Activated naive CD8-positive, alpha-beta T cell treated with anti-CD3 and anti-CD28 coated beads, Interleukin-2, amount 50 U/mL, for 24 hours (primary cell): ENCODE measurements at places on chromosomes 7 and 10.

GRCh38 chr7:68334216-68334615, 1264.1 kb upstream of the AUTS2 start:
- DNase-seq, result no peak

GRCh38 chr10:113585949-113586348, 33.1 kb downstream of the HABP2 start:
- DNase-seq, result no peak

DNA sequence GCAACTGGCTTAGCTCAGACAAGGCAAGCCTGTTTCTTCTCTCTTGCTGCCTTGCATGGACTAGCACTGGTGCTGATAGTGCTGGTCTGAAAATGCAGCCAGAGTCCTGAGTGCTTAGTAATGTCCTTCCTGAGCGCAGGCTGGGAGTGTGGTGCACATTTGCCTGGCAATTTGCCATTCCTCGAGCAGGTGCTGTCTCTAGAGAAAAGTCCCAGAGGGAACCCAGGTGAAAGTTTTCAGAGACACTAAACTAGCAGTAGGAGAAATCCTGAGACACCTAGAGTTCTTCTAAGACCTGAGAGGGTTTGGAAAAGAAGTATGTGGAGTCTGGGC, 1.9 kb downstream of the SFTPD start:
- DNase-seq, result no peak

DNA sequence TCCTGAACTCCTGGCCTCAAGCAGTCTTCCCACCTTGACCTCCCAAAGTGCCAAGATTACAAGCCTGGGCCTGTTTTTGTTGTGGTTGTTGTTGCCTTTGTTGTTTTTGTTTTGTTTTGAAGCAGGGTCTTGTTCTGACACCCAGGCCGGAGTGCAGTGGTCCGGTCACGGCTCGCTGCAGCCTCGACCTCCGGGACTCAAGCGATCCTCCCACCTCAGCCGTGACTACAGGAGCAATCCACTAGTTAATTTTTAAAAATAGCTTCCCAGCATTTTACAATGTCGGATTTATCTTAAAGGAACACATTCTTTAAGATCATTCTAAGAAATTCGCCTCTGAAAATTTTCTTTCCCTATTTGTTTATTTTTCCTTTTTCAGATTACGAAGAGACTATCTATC, 27.7 kb upstream of the AP5Z1 start:
- DNase-seq, result no peak

- no peak for DNase-seq
Observed at GRCh38 chr10:59675812-59676211, 33.8 kb downstream of the SLC16A9 start.

DNA sequence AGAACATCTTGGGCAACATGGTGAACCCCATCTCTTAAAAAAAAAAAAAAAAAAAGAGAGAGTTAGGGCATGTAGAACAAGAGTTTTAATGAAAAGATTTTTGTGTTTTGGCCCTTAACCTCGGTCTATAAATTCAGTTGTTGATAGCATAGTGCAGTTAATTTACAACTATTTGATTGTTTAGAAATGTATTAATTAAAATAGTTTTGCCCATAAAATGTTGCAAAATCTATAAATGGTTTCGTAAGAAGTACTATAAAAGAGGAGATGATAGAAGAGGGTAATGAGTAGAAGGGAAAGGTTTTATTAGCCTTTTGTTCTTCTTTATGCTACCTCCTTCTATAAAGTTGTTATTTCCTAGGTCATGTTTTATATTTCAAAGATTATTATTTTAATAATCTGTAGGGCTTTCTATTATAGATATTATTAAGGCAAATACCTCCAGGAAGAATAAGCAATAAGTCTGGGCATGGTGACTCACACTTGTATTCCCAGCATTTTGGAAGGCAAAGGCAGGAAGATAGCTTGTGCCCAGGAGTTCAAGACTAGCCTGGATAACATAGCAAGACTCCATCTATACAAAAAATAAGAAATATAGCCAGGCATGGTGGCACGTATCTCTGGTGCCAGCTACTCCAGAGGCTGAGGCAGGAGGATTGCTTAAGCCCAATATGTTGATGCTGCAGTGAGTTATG, 73.3 kb downstream of the MCU start:
- DNase-seq, result no peak

- DNase-seq, result peak; percentile 22
Observed at GRCh38 chr10:48608279-48608681, 3.4 kb upstream of the ARHGAP22 start.

DNA sequence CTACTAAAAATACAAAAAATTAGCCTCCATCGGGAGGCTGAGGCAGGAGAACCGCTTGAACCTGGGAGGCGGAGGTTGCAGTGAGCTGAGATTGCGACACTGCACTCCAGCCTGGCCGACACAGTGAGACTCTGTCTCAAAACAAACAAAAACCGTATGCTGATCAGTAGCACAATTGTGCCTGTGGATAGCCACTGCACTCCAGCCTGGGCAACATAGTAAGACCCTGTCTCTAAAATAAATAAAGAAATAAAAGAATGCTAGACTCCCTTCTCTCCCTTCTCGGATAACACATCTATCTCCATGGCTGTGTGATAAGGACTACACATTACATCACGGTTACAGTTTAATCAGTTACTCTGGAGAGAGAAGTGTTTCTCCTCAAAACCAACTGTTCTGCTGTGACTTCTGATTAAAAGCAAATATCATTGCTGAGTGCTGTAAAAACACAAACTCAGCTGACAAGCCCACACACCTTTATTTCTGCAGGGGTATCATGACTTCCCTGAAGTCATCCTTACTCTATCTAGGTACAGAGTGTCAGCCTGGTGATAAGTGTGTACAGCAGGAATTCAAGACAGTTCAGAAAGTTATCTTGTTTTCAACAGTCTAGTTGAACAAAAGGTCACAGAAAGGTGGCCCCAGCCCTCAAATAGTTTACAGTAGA, 5.3 kb upstream of the ARHGAP19 start:
- DNase-seq, result no peak

DNA sequence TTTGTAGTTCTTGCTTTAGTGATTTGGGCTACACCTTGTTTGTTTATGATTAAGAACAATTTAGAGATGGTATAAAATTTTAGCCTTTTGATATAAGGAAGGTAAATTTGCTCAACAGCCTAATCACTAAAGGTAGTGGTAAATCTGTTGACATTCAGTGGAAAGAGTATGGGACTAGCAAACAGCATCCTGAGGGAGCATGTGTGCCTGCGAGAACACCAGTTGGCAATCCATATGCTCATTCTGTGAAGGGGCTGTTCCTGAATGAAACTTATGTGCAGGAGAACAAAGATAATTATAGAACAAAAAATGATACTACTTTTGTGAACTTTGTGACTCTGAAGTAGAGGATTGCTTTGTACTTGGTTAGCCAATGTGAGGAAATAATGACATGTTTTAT, 44.0 kb downstream of the CAPZA2 start:
- no peak for DNase-seq

GRCh38 chr10:34872820-34873219, 57.7 kb upstream of the PARD3 start:
- DNase-seq, result no peak

- DNase-seq, result no peak
Observed at GRCh38 chr10:71989661-71990454, 25.7 kb downstream of the CHST3 start.

DNA sequence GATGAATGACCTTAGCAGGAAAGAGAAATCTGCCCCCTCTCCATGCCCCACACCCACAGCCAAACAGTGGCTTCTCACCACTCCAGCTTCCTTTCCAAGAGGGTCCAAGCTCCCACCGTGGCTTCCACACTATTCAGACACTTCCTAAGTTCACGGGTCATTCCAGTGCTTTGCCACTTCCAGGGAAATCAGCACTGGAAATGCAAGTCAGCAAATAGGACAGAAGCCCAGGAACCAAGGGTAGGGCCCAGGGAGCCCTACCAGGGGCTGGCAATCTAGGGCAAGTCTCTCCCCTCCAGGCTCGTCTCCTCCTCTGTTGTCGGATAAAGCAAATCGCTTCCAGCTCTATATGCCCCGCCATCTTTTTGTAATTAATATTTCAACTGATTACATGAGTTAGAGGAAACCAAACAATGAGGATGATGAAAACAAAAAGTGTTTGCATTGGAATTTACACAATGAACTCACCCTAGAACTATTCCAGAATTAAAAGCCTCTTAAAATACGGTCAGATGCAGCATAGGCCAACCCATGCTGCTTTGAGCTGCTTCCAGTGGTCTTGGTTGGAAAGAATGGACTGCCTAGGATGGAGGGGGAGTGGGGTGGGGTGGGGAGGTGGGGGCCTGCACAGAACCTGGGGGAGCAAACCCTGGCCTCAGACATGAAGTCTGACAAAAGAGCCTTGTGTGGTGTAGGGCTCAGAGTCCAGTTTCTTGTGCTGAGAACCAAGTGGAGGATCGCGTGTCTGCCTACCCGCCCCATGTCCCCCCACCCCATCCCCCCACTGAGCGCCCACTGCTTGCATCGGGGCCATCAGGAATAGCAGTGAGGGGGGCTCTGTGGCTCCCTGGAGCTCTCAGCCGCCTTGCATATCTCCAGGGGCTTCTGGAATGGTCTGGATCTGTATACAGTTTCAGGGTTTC, 74.6 kb upstream of the CPXM2 start:
- DNase-seq, result no peak

DNA sequence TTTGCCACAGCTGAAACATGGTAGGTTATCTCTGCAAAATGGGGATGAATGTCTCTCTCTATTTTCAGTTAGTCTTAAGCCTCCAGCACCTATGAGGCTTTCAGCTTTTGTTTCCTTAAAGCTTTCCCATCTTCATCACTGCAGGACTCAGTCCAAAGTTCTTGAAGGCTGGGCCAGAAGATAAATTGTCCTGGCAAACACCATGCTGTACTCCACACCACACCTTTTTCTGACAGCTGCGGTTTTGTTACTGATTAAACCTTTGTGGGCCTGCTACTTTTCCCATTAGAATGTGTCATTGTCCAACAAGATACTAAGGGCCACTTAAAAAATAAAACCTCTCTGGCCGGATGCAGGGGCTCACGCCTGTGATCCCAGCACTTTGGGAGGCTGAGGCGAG, 87.2 kb upstream of the A1CF start:
- no peak for DNase-seq

GRCh38 chr10:89074120-89074519, 83.5 kb downstream of the FAS start:
- no peak for DNase-seq

DNA sequence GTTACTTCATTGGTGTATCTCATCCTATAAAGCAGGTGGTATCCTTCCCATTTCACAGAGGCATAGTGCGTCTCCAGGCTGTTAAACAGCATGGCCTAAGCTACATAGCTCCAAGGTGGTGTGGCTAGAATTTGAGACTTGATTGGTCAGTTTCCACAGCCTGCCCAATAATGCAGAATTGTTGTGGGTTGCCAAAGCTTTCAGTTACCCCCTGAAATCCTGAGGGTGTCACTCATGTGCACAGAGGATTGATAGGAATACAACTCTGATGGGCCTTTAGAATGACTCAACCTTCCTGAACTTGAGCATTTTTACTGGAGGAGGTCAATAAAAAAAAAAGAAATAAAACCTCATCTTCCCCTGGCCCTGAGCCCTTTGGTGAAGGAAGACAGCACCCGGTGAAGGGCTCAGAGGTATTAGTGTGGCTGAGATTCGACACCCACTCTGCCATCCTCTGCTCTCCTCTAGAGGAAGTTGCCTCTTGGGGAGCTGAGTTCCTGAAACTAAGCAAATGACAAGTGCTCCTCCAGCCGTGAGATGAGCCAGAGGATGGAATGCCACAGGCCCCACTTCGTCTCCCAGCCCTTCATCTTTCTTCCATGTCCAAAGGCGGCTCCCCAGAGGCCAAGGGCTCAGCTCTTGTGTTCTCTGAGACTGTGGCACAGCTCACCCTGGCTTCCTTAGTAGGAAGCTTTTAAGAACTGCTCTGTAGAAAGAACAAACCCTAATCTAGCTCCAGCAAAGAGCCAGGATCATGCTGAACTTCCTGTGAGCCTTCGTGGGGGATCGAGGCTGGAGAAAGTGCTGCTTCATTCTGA, 1.0 kb downstream of the ACSL5 start:
- DNase-seq, result no peak

- no peak for DNase-seq
Observed at GRCh38 chr7:80542398-80542797, 30.5 kb upstream of the GNAT3 start.

DNA sequence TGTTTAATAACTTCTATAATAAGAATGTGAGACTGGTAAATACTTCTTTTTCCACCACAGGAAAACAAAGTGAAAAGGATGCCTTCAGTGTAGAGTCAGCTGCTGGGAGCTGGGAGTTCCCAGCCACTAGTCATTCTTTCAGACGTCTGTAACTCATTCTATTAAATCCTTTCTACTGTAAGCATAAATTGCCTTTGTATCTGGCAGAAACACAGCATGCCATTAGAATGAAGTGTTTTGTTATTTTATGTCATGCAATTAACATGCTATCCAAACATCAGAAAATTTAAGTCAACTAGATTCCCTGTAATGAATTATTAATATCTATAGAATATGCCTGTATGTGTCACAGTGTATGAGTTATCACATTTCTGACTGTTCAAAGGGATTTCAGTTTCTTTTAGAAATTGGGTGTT, 14.3 kb downstream of the BPGM start:
- DNase-seq, result no peak

DNA sequence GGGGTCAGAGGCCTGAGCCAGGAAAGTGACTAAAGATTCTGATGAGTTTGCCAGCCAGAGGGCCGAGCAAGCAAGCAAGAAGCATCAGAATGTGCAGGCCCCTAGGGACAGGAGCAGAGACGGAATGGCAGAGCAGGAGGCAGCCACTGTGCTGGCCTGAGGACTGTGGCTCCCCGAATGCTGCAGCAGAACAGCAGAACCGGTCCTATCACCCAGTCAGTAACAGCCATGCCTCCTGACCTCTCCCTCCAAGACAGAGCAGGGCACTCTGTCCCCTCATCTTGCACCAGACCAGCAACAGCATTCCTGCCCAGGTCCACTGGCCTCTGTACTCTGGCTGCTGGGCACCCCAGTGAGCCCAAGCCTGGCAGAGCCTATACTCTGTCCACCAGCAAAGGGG, 85.9 kb downstream of the ARHGAP22 start:
- no peak for DNase-seq

GRCh38 chr10:83908506-83908905, 230.8 kb upstream of the GHITM start:
- no peak for DNase-seq
